CD4-positive, alpha-beta T cell treated with Interleukin-15 for 1 hour (primary cell): ENCODE measurements at places on chromosomes 5 and 9.

DNA sequence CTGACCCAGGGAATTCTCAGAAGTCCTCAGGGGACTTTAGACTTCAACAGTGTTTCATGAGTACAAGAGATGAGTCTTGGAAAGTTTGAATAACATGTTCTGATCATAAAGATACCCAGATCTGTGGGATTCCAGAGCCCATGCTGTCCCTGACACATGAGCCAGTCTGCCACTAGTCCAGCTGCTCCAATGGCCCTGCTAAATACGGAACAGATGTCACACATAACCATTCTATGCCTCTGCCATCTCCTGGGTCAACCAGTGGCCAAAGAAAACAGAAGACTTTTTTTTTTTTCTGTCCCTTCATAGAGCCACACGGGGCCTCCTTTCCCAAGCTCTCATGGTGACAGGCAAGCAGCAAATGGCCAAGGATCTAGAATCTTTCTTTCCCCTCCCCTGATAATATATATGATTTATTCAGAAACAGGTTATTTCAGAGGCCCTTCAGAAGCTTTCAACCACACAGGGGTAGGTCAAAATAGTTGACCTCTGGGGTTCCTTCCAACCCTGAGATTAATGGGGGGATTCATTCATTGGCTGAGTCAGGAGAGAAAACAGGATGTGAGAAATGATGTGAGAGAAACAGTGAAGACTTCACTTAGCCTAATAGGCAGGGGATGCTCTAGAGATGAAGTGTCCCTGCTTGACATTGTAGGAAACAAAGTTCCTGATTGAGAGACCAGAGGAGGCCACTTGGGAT, 367.7 kb downstream of the CDK5RAP2 start:
- DNase-seq, result no peak

- DNase-seq, result no peak
Observed at GRCh38 chr9:96253059-96253696, 48.8 kb downstream of the HSD17B3 start.

GRCh38 chr5:119400245-119400644, 44.4 kb downstream of the TNFAIP8 start:
- no peak for DNase-seq

GRCh38 chr5:172188893-172189692, 1.1 kb upstream of the STK10 start:
- DNase-seq, result no peak

- DNase-seq, result peak; percentile 72
Observed at GRCh38 chr5:151745071-151745705, 13.2 kb downstream of the ATOX1 start.

DNA sequence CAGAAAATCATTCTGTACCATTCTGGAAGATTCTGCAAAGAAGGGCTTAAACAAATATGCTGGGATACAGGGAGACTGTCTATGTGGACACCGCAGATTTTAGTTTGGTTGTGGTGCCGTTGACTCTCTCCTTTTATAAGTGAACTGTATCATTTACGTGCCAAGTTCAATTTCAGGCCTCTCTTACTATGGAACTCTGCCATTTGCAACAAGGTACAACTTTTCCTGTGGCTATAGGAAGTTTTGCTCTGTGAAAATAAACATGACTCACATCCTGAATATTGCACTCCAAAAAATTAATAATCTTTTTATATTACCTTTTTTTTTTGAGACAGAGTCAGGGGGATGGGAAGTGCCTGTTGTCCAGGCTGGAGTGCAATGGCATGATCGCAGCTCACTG, 29.7 kb upstream of the CSNK1G3 start:
- DNase-seq, result no peak

GRCh38 chr9:106112935-106113334, 418.6 kb downstream of the TMEM38B start:
- no peak for DNase-seq
